Mucosa of gallbladder (tissue), 1 donor: ENCODE measurements at places on chromosomes 16 and 17.
A peak's percentile ranks its signal among the peaks of the same experiment; 100 is the strongest.

DNA sequence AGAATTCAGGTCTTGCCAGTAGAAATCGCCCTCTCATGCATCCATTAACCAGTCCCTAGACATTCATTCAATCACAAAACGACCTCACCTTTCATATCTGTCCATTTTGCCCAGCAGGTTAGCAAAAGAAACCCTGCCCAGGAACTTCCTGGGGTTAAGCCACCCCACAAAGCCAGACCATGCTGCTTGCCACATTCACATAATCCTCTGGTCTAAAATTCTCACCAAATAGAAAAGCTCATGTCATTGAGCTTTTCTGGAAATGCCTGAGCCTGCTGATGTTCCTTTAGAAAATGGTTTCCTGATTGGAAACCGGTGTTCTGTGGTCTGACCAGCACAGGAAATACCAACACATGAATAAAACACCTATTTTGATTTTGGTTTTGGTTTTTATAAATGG is 21.6 kb upstream of the DYNLRB2 start:
- no peak for DNase-seq

GRCh38 chr16:19119564-19119963 is 5.8 kb downstream of the ITPRIPL2 start:
- no peak for DNase-seq

DNA sequence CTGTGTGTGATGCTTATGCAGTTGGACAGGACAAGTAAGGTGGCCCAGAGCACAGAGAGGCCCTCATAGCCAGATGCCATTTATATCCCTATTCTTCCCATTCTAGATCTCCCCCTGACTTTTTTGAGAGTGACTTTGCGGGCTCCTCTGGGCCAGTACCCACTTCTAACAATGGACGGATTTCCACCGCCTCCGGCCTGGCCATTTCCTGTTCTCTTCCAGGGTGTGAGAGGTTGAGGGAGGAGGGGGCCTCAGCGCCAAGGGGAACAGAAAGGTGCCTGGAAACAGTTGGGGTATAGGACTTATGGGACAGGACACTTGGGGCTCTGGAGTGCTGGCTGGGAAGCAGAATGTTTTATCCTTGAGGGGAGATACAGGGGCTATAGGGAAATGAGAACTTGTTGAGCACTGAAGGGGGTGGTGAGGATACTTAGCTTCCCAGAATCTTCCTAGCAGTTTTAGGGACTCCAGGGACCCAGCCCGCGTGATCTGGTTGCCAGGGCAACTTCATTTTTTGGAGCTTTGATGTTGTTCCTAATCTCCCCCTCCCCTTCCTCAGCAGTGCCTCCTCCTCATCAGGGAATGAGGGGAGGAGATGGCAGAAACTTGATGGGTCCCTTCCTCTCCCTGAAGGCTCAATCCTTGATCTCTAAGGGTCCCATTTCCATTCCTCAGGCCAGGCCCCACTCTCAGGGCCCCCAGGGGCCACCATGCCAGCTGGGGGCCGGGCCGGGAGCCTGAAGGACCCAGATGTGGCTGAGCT is 3.6 kb downstream of the TAOK2 start:
- DNase-seq: no peak

GRCh38 chr17:81977211-81977808 is at the start of gene ASPSCR1:
ASPSCR1 (plus strand) TSS chr17:81977629; CDS start chr17:81977647, 18 bp downstream.
- DNase-seq: peak; percentile 92

DNA sequence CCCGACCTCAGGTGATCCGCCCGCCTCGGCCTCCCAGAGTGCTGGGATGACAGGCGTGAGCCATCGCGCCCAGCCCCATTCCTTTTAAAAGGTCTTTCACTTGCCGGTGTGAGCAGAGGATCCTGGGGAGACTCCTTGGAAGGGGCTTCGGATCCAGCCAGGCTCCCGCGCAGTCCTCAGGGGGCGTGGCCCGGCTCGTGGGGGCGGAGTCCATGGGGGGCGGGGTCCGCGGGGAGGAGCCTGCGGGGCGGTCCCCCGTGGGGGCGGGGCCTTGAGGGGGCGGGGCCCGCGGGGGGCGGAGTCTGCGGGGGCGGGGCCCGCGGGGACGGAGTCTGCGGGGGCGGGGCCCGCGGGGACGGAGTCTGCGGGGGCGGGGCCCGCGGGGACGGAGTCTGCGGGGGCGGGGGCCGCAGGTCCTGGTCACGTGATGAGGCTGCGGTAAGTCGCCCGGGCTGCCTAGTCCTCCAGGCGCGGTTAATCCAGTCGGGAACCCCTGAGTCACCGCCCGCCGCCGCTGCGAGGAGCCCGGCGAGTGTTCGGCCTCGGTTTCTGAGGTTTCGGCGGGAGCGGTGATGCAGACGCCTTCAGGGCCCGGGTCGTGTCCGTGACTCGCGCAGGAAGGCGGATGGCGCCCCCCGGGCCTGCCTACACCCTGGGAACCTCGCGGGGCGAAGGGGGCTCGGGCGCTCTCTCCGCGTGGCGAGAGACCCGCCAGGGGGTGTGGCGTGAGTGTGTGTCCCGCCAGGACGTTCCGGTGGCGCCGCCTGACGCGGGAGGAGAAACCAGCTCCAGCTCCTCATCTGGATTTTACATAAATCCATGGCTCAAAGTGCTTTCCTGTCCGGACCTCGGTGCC is 23.6 kb upstream of the ABR start:
- DNase-seq: peak; percentile 49

DNA sequence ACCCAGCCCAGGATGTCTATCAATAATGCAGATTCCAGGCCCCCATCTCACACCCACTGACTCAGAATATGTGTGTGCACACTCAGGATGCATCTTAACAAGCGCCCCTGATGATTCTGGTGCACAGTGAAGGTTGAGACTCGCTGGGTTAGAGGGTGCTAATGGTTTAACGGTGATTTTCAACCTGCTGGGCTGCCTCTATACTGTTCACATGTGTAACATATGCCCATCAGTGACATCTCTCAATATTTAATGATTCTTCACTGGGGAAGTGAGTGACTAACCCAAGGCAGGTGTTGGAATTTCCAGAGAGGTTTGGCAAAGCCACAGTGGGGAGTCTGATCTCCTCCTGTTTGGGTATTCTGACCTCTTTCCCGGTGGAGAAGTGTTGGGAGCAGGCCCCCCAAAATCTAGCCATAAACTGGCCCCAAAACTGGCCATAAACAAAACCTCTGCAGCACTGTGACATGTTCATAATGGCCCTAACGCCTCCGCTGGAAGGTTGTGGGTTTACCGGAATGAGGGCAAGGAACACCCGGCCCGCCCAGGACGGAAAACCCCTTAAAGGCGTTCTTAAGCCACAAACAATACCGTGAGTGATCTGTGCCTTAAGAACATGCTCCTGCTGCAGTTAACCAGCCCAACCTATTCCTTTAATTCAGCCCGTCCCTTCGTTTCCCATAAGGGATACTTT is 4.1 kb upstream of the DOC2B start:
- DNase-seq: no peak

DNA sequence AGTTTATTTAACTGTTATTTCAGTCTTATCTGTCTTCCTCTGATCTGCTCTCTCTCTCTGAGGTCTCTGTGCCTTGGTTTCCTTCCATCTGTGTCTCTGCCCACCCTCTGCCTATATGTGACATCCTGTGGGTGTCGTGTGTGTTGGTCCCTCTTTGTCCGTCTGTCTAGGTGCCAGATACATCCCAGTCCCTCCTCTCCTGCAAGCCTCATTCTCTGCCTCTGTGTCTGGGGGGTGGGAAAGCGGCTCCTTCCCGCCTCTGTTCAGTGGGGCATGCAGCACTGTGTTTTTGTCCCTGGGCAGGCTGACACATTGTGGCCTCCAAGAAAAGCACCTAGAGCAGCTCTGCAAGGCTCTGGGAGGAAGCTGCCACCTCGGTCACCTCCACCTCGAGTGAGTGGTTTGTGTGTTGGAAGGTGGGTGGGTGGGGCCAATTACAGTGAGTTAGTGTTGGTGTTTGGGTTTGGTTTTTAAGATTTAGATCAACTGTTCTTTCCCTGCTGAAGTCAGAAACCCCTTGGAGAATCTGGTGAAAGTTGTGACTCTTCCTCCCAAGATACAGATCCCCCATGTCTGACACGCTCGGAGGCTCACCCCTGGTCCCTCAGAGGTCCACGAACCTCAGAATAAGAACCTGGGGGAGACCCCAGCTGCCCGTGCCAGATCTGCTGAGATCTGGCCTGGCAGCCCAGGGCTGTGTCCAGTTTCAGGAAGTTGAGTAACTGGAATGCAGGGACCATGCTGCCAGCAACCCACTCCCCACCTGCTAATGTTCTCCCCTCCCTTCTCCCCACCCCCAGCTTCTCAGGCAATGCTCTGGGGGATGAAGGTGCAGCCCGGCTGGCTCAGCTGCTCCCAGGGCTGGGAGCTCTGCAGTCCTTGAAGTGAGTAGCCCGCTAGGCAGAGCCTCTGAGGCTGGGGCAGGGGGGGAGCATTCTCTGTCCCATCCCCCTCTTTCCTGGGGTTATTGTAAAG is 50.9 kb upstream of the CPNE2 start:
- peak; percentile 32 for DNase-seq
